ENCODE measurements at places on chromosomes 2 and 18.

DNA sequence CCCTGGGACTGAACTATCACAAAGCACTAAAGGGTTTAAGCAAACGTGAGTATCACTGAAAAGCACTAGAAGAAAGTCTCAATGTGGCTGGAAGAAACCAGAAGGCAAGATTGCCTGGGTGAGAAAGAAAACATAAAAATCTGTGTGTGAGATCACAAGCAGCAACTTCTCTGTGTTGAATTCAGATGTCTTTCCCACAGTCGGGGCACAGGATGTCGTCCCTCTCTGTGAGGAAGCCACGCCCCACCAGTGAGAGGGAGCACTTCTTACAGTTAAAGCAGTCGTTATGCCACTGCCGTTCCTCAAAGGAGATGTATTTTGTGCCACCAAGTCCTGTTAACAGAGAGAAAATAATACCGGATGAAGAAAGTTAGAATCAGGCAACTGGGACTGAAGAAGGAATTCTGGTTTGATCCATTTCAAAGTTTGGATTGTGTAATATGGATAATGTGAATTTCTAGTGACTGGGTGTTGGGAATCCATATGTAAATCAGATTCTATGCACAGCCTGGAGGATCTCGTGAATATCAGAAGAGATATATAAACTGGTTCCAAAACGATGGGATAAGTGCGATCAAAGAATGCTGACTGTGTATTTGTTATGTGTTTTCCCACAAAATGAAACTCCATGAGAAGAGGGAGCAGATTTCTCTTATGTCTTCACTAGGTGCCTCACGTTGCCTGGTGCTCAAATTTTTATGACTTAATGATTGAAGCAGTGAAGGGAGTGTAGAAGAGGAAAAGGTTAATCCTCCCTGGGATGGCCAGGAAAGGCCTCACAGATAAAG, 24.0 kb downstream of the C2orf49 start:
- no peak for DNase-seq

DNA sequence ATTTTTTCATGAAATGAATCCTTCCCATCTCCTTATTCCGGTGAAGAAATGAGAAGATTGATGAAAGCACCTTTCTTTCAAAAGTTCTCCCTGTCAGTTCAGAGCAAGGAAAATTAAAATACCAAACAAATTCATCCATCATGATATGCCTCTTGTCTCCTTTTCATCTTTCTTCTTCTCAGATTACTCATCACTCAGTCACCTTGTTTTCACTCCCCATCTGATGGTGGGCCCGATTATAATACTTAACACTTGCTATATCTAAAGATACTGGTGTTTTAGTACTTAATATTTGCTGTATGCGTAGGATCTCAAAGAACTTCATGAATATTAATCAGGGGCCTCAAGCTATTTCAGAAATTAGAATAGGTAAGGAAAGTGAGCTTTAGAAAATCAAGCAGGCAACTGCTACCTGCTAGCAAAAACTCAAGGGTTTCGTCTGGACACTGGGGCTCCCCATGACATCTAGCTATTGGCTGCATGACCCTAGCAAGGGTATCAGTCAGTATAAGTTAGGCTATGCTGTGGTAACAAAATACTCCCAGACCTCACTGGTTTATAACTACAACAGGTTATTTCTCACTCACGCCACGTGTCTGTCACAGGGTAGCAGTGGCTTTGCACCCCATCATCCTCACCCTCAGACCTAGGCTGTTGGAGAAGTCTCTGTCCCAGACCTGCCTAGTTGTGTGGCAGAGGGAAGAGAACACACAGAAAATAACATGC, 39.0 kb upstream of the RNF152 start:
- no peak for DNase-seq

DNA sequence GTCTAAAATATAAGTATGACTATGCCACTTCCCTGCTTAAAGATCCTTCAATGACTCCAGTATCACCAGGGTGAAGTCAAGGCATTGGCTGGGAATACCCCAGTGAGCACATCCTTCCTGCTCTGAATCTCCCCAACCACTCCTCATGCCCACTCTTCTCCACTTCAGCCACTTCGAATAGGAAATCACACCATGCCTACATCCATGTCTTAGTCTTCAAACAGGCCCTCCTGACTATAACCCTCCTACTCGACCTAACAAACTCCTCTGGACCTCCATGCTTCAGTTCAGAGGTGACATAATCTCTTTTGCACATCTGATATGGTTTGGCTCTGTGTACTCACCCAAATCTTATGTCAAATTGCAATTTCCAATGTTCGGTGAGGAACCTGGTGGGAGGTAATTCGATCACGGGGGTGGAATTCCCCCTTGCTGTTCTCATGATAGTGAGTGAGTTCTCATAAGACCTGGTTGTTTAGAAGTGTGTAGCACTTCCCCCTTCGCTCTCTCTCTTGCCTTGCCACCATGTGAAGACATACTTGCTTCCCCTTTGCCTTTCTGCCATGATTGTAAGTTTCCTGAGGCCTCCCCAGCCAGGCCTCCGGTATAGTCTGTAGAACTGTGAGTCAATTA, 87.8 kb upstream of the TFCP2L1 start:
- no peak for DNase-seq

DNA sequence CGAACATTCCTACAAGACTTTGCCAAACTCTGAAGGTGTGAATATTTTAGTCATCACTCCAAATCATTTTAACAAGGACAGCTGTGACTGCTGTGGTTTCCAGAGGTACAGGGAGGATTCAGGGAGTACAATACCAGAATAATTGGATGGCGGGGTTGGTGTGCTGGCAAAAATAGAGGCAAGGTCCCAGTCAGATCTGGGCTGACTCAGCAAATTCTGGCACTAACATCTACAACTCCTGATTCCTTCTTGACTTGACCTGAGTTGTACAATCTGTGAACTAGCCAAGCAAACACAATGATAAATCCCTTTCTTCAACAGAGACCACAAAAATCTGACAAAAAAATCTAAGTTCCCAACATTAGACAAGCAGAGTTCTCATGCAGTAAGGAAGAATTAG, 40.4 kb downstream of the RMP24 start:
- DNase-seq, result no peak

DNA sequence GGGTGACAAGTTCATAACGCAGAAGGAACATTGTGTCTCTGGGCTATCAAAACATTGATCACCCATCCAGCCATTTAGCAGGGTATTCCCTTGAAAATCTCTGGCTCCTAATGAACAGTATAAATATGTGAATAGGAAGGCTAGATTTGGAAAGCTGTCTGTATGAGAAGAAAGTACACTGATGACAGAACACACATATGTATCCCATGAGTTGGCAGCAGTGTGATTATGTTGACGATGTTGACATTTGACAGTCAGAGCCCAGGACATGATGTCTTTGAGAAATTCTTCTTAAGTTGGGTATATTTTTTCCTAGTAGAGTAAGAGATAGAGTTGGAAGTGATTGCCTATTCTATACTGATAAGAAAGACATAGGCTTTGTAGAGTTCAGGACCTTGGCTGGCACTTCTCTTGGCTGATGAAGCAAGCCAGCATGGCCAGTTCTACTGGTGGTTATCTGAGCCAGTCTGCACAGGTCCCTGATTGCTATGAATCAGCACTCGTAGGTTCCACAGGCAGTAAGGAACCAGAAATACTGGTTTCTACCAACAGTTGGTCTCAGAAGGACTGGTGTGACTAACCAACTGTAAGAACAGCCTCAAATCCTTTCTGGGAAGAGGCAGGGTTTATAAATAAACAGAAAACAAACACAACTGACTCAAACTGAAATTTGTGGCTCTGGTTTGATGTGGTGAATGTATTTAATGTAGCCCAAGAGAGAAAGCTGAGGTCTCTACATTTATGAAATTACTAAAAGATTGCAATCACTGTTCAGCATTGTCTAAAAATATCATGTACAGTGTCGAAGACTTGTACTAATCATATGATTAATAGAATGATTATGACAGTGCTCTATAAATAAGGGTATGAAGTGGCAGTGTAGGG, 43.9 kb upstream of the RAPH1 start:
- peak; percentile 72 for DNase-seq

DNA sequence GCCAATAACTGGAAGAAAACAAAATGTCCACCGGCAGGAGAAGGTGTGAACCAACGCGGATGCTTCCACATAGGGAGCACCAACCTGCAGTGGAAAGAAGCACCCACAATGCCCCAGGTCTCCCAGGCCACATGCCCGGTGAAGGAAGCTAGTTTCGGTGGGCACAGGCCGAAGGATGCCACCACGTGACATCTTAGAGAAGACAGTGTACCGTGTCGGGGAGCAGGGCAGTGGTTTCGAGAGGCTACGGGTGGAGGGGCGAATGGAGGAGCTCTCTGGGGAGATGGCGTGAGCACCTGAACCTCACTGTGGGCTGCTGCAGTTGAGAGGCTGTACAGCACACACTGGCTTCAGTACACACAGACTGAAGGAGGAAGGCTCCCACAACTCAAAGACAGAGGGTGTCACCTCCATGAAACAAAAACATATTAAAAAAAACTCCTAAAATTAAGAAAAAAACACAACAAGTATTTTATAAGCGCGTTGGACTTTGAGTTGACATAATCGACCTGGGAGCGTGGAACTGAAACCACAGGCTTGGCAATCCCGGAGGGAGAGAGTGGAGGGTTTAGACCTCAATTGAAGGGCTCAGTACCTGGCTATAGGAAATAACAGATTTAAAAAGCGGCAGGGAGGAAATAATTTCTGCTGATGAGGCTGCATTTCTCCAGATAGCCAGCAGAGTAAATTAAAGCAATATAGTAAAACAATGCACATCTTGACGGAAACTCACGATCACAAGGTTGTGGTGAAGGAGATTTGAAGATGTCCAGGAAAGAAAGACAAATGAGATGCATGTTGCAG, 160.1 kb downstream of the RTP5 start:
- no peak for DNase-seq

DNA sequence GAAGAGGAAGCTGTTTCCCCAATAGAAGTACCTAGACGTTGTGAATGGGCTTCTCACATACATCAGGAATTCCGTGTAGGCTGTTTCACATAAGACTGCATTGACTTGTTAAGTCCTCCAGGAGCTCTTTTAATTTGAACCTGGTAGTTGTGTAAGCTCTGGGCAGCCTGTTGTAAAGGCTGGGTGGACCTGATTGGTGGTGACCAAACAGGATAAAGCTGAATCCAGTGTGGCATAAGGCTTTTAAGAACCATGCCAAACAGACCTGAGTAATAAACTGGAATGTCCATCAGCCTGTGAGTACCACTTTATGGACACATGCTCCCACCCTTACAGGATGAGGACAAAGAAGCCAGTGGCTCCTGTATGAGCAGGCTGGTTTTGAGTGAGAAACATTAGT, 24.1 kb downstream of the RMND5A start:
- DNase-seq, result no peak

GRCh38 chr2:58985541-58985940, 744.4 kb upstream of the FANCL start:
- no peak for DNase-seq

GRCh38 chr2:45173513-45173912, 164.3 kb upstream of the SIX2 start:
- no peak for DNase-seq

DNA sequence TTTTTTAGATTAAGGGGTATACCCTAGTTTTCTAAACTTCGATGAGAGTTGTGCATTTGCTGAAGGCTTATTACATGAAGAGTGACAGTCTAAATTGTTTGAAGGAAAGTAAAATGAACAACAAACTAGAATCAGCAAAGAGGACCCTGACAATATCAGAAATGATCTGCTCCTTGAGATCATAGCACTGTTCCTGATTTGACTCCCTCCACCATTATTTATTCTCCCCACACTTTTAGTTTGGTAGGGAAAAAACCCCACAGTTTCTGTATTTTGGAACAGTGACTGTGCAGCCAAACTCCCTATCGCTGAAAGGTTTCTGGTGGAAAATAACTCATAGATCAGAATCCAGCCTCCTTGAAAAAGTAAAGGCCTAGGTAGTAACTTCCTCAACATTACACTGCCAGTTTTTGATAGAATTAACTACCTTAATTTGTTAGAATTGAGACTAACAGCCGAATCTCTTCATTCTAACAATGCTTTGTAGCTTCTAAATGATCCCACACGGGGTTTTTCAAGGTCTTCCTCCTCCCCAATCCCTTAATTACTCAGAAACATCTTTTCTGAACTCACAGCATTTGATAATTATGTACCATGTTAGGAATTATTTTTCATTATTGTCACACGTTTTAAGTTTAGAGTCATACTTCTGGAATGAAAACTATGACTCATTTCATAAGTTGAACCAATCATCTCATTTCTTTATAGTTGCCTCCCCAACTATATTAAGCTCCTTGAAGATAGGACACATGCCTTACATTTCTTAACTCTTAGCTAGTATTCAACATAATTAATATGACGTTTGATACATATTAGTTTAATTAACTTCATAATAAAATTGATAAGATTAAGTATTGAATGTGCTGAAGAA, 2.9 kb downstream of the MYL12A start:
- DNase-seq, result no peak

DNA sequence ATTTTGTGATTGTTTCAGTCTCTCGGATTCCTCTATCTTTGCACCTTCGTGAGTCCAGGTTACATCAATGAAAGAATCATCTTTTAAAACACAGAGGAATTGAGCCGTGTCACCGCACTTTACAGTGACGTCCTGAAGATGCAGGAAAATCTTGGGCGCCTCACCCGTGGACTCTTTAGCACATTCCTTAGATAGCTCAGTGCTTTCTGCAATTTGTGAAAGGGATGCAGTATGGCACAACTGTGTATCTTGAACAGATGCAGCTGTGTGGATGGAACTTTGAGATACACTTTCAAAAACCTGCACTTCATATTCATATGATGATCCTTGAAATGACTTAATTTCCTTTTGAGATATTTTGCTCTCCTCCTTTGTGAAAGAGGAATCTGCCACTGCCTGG, 50.9 kb downstream of the TTN start:
- DNase-seq, result no peak

DNA sequence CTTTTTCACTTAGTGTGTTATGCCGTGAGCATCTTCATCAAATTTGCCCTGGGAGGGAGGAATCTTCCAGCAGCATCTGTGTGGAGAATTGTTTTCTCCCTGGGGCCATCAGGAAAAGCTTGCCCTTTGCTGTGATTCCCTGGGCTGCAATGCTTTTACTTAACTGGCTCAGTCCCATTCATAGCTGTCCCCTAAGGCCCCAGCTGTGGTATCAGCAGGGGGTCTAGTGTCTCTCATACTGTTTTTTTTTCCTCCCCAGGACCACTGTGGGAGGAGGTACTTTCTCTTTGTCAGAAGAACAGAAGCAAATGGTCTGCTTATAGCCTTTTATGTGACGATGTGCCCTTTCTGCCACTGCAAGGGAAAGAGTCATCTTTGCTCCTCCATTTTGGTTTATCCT, 176.8 kb upstream of the CELF4 start:
- DNase-seq, result no peak

- DNase-seq, result no peak
Observed at GRCh38 chr2:168583710-168584521, 127.8 kb downstream of the CERS6 start.

GRCh38 chr18:47975105-47975504, 44.6 kb upstream of the SMAD2 start:
- DNase-seq, result no peak

GRCh38 chr2:180694445-180695421, 285.7 kb upstream of the UBE2E3 start:
- DNase-seq, result no peak

GRCh38 chr2:26757873-26758789, 6.0 kb upstream of the SLC35F6 start:
- no peak for DNase-seq
